ENCODE measurements at places on chromosomes 12 and 14.

DNA sequence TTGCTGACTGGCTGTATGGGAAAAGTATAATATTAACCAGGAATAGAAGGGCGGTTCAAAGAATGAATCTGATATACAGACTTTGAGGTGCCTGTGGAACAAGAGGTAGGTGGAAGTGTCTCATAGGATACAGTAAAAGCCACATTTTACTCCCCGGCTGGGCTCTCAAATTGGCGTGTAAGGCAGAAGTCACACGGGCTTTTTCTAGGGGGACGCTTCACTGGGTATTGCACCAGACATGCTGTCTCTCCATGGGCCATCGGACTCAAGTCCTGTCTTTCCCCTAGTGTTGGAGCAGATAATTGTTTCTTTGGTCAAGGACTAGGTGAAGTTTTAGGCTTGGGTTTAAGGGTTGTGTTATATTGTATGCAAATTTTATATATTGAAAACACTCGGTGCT lies 9.1 kb downstream of the TMCC3 start:
- DNase-seq, result no peak

- peak; percentile 19 for DNase-seq
Measured at GRCh38 chr12:121805171-121806008, 1.6 kb downstream of the SETD1B start.

DNA sequence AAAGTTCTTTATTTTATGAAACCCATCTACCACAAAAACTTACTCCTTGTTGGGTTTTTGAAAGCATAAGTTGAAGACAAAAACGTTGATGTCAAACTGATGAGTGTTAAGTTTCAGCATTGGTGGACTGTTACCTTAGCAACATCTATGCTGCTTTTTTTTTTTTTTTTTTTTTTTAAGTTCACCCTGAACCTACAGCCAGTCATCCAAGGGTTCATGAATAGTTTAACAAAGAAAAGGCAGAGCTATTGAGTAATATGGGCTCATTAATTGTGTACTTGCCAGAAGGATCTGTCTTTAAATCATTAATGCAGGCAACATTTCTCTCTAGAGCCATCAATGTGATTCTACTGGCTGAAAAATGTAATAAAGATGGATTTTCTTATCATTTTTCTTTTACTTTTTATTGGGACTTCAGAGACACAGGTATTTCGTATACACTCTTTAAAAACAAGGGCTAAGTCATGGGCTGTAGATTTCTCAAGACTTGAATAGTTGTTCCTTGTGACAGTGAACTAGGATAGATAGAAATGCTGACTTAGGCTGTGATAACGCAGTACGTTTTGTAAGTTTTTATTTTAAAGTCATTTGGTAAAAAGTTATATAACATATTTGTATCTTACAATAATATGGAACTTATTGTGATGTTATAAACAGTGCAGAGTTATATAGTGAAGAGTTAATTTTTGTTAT lies at the start of gene PTPRQ:
PTPRQ (plus strand) TSS at position 262 of the 693 bp plus-strand sequence; CDS start at position 373, 111 bp downstream.
- no peak for DNase-seq

- no peak for DNase-seq
Measured at GRCh38 chr12:99558109-99558508, 89.4 kb upstream of the GARIN6 start.

DNA sequence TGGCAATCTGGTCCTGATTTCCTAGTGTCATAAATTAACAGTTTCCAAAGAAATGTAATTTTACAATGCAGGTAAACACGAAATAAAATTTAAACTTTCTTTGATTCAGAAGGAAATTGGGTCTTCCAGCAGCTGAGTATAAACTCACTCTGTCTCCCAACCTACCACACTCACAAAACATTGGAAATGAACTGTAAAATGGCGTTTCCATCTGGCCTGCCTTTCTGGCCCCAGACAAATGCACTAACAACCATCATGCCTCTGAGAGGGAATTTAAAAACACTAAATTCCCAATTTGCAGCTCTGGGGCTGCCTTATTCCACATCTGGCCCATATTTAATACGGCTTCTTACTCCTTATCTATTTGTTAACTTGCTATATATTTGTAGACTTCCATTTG lies 19.3 kb downstream of the ATP2B1 start:
- DNase-seq, result no peak

DNA sequence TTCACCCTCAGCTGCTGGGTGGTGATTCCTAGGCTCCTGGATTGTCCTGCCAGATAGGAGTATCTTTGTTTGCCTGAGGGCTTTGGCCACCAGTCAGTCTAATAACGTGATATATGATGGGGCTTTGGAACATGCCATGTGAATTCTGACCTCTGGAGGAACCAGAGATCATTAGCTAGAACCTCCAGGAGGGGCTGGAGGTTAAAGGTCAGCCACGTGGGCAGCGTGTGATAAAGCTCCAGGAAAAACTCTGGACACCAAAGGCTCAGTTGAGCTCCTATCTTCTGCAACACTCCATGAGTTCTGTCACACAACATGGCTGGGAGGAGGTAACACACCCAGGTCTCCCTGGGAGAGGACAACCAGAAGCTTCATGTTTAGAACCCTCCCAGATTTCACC lies 251.1 kb downstream of the DAD1 start:
- DNase-seq, result no peak

DNA sequence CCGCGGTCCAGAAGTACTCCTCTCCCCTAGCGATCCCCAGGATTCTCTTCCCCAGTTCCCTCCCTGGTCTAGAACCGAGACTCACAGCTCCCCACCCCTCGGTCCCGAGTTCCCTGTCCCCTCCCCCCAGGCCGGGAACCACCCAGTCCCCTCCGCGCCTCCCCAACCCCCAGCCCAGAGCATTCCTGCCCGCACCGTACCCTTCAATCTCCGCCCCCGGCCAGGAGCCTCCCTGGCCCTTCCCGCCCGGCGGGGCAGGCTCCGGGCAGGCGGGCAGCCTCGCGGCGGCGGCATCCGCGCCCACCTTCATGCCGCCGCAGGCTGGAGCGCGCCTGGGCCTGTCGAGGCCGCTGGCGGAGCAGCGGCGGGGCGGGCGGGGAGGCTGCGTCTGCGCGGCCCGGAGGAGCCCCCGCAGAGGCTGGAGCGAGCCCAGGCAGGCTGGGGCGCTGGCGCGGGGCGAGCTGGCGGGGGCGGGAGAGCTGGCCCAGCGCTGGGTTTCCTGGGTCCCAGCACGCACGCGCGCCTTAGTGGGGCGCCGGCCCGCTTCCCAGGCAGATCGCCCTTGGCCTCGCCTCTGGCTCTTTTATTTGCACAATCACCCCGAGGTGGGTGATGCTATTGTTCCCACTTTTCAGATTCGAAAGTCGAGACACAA lies 22.2 kb upstream of the GPR132 start:
- no peak for DNase-seq

DNA sequence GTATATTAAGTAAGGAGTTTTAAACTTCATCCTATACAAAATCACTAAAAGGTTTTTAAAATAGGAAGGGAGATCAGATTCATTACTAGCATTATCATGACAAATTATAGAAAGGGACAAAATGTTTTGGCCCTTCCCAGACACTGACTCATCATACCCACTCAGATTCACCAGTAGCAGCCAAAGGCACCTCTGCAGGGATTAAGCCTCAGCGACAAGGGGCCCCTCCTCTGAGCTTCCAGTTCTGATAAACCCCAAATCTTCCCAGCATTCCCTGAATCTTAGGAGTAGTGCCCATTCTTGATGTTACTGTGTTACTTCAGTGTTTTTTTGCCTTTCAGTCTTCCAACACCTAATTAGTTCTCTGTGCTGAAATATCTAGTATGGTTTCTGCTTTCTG lies 14.5 kb downstream of the KRAS start:
- no peak for DNase-seq

- peak; percentile 5 for DNase-seq
Measured at GRCh38 chr12:39958377-39958776, 147.5 kb downstream of the SLC2A13 start.

DNA sequence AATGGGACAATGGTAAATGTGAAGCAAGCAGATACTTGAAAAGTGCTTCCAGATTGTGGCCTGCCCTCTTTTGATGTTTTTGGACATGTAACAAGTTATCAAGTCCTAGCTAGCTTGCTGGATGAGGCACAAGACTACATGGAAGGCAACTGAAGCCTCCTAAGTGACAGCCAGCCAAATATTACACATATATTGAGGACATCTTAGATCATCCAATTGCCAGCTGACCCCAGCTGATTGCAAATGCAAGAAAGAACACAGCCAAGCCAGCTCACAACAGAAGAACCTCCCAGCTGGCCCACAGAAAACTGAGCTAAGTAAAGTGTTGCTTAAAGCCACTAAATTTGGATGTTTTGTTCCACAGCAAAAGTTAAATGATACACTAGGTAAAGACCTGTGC lies 156.9 kb downstream of the SRGAP1 start:
- DNase-seq, result no peak

DNA sequence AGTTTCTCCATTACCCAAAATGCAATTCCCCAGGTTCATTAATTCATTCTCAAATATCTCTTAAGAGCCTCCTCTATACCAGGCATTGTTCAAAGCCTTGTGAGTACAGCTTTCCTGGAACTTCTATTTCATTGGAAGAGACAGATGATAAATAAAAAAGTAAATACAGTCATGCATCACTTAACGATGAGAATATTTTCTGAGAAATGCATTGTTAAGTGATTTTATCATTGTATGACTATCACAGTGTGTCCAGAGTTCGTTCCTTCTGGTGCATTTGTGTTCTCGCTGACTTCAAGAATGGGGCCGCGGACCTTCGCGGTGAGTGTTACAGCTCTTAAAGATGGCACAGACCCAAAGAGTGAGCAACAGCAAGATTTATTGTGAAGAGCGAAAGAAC lies 66.0 kb downstream of the ANO4 start:
- DNase-seq, result no peak

GRCh38 chr14:51484485-51484884 lies 167.2 kb upstream of the FRMD6 start:
- no peak for DNase-seq

DNA sequence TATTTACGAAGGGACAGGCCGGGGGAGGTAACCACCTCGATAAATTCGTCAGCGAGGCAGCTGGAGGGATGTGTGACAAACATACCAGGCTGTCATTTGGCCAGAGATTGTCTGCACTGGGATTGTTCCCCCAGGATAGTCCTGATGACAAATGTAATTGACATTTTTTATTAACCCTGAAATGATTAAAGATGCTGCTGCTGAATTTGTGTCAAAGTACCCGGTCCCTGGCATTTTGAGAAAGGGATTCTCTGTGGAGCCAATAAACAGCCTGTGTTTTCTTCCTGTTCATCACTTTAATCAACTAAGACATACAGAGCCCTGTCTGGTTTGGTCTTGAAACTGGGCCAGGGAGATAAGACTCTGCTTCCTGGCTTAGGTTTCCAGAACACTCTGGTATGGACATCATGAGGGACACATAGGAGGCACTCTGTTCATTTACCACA lies 117.6 kb downstream of the SLC25A47 start:
- no peak for DNase-seq

- DNase-seq, result no peak
Measured at GRCh38 chr12:48545833-48546469, 20.5 kb downstream of the OR8S1 start.

DNA sequence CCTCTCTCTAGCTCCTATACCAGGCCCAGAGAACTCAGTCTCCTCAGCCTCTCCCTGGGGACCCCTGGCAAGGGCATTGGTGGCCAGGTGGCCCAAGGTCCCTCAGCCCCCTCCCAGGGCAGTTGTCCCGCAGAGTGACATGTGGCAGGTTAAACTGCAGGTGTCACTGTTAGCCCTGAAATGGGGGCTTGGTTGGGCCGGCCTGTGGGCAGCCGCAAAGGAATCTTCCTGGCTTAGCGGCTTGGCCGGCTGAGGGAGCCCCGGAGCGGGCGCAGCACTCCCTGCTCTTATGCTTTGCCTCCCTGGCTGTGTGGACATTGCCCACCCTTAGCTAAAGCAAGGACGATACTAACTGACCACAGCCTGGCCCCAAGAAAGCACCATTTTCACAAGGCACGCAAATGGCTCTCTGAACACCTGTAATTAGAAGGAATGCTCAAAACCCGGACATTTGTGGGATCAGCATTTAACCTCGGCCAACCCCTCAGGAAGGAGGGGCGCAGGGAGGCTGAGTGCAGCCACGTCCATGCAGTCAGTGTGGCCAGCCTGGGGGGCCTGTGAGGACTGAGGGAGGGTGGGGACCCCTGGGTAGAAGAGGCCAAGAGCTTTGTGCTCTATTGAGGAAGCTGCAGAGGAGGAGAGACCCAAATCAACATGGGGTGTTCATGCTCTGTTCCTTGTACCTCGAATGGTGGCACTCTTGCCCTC lies 82.2 kb downstream of the PAPOLA start:
- peak; percentile 11 for DNase-seq

DNA sequence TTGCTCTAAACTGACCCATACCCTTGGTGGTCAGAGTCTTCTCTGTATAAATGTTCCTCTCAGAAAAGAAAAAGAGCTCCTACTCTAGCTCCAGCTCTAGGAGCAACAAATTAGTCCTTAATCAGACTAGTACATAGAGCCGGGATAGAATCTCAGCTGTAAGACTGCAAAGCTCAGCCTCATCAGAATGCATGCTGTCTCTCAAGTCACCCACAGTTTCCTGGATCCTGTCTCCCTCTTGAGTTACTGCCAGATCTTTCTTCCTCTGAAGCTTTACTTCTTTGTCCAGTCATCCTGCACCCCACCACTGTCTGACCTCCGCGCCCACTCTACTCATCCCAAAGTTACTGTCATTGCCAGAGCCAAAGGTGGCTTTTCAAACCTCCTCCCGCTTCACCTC lies 139.3 kb upstream of the PRMT8 start:
- no peak for DNase-seq

- no peak for DNase-seq
Measured at GRCh38 chr12:34398706-34399630, 376.7 kb downstream of the ALG10 start.

DNA sequence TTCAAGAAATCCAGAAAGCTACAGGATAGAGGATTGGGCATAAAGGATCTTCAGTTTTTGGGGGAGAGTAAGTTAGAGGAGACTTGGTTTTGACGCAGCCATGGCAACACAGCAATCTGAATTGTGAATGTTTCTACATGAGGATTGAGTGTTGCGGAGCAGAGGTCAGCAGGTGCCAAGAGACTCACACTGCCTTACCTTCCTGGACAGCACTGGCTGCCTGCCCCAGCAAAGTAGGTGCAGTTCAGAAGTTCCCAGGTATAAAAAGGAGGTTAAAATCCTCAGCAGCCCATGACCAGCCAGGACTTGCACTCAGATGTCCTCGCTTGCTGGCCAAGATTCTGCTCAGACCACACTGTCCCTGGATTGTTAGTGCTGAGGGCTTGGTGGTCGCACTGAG lies 371.1 kb downstream of the DPF3 start:
- no peak for DNase-seq

DNA sequence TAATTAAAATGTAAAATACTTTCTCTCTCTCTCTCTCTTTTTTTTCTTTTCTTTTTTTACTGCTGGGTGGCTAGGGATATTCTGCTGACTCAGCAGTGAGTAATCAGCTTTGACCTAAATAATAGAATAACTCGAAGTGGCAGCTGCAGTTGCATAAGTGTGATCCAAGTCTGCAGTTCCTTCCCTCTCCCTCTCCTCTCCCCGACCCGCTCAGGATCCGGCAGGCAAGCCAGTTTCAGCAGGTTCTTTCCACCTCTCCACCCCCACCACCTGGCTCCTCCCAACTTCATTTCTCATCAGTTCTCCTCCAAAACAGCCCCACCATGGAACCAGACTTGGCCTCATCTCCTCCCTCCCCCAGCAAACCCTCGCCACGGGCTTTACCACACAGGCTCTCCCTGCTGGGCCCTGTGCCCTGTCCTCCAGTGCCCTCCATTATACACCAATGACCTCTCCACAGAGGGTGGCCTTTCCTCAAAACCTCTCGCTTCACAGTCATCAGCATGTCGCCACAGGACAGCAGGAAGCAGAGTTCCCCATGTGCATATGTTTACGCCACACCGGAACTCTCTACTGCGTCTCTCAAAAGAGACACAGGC lies 22.4 kb downstream of the SLC7A8 start:
- peak; percentile 14 for DNase-seq

Data from Kasumi-1 (cell line).